ENCODE measurements at places on chromosomes 2 and 18. TPM values are rescaled to one million over a fixed set of nuclear protein-coding genes. Genes with fewer than 3 reads are reported as not detected.

The TUBA4B gene
- total RNA-seq: not detected

The RBM44 gene
- 1.9 TPM for total RNA-seq

The HOXD4 gene
- total RNA-seq: not detected

The VAMP8 gene
- total RNA-seq: 85.0 TPM

GRCh38 chr2:162013514-162014475 is 60.2 kb downstream of the DPP4 start:
- H3K27me3 ChIP-seq: no peaks in the 10 kb centered on the region
- H3K36me3 ChIP-seq: peaks cover 12% of the 10 kb centered on the region
- peak overlapping the region; percentile 99 for H3K27ac ChIP-seq
- H3K4me3 ChIP-seq: peak overlapping the region; percentile 69
- DNase-seq: no peak

DNA sequence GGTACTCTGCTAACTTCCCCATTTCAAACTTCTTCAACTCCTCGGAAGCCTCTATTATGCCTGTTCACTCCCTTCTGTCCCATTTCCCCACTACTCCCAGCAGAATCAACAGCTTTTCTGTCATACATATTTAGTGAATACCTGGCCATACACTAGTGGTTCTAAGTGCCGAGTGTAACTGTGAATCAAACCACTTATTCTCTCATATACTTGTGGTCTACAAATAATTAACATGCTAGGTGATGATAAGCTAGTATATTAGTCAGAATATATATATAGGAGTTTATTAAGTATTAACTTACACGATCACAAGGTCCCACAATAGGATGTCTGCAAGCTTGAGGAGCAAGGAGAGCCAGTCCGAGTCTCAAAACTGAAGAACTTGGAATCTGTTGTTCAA is 150.7 kb downstream of the CCDC102B start:
- H3K4me1 ChIP-seq: no peaks in the 10 kb centered on the region
- no peak overlapping the region for H3K27ac ChIP-seq
- no peaks in the 10 kb centered on the region for H3K27me3 ChIP-seq
- no peak for DNase-seq

GRCh38 chr2:106085181-106085940 is 108.7 kb downstream of the UXS1 start:
- peak overlapping the region; percentile 71 for H3K4me3 ChIP-seq
- H3K27me3 ChIP-seq: no peaks in the 10 kb centered on the region
- peaks cover 45% of the 10 kb centered on the region for H3K4me1 ChIP-seq
- H3K27ac ChIP-seq: peak overlapping the region; percentile 74

GRCh38 chr2:144401036-144401435 is 118.9 kb downstream of the ZEB2 start:
- H3K27ac ChIP-seq: no peak overlapping the region
- H3K4me1 ChIP-seq: peaks cover under 1% of the 10 kb centered on the region
- peaks cover 16% of the 10 kb centered on the region for H3K36me3 ChIP-seq
- DNase-seq: no peak
- no peaks in the 10 kb centered on the region for H3K27me3 ChIP-seq
- H3K4me3 ChIP-seq: no peak overlapping the region

GRCh38 chr2:189681203-189681602 is 6.7 kb downstream of the ANKAR start:
- peaks cover 20% of the 10 kb centered on the region for H3K36me3 ChIP-seq
- H3K27ac ChIP-seq: no peak overlapping the region
- peak overlapping the region; percentile 58 for H3K4me3 ChIP-seq
- no peak for DNase-seq
- no peaks in the 10 kb centered on the region for H3K27me3 ChIP-seq

GRCh38 chr2:146317959-146318358 is 1526.9 kb upstream of the ACVR2A start:
- no peak overlapping the region for H3K27ac ChIP-seq
- DNase-seq: no peak
- H3K4me3 ChIP-seq: no peak overlapping the region
- no peaks in the 10 kb centered on the region for H3K4me1 ChIP-seq
